Activated naive CD4-positive, alpha-beta T cell treated with anti-CD3 and anti-CD28 coated beads, Interleukin-2, amount 10 ng/mL, durations not matched to agents 5 hours and 36 hours (primary cell): ENCODE measurements at places on chromosomes 7 and 10. TPM values are rescaled to one million over a fixed set of nuclear protein-coding genes. Genes with fewer than 3 reads are reported as not detected.

The NAT16 gene
- not detected for total RNA-seq

The SORCS3 gene
- total RNA-seq: 0.05 TPM

The WNT16 gene
- total RNA-seq: not detected

The NRCAM gene
- total RNA-seq: 0.40 TPM

The LIPM gene
- not detected for total RNA-seq

The ZPBP gene
- not detected for total RNA-seq

The CPEB3 gene
- total RNA-seq: 2.6 TPM

The HOXA1 gene
- total RNA-seq: 0.40 TPM
